ENCODE measurements at places on chromosomes 1 and 21.

DNA sequence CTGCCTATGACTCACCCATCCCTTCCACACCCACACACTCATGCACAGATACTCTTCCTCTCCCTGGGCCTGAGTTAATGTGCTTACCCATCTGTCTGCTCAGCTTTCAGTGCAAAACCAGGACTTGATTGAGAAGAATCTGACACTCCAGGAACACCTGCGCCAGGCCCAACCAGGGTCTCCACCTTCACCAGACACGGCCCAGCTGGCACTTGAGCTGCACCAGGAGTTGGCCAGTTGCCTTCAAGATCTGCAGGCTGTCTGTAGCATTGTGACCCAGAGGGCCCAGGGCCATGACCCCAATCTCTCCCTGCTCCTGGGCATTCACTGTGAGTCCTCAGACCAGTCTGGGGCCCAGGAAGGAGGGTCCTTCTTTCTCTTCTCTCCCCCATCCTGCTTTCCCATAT, 3.5 kb upstream of the SH3BGRL3 start:
- DNase-seq = no peak

DNA sequence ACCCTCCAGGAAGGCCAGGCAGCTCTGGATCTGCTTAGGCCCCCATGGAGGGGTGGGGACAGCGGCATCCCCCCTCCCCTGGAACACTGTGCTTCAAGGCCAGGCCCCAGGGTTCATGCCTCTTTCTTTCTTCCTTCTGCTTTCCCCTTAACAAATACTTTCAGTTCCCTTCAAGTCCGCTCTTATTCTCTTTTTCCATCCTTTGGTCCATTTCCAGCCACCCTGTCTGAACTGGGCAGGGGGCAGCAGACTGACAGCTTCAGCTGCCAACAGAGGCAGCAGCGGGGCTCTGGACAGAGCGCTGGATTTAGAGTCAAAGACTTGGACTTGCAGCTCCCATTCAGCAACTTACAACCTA, 1.1 kb upstream of the CD244 start:
- DNase-seq = no peak

DNA sequence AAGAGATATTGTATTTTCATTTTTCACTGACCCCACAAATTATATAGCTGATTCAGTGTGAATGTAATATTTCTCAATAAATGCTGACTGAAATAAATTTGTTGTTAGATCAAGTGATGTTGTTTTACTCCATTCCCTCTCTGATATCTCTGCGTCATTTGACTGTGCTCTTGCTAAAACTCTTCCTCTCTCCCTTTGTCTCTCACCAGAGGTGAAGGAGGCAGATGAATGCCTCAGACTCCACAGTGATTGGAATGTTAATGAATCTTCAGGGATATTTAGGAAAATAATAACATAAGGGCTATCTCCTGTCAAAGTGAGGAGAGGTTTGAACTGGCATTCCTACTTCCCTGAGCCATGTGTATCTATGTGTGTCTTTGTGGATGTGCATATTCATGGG, 3.7 kb downstream of the CD1E start:
- DNase-seq = no peak

DNA sequence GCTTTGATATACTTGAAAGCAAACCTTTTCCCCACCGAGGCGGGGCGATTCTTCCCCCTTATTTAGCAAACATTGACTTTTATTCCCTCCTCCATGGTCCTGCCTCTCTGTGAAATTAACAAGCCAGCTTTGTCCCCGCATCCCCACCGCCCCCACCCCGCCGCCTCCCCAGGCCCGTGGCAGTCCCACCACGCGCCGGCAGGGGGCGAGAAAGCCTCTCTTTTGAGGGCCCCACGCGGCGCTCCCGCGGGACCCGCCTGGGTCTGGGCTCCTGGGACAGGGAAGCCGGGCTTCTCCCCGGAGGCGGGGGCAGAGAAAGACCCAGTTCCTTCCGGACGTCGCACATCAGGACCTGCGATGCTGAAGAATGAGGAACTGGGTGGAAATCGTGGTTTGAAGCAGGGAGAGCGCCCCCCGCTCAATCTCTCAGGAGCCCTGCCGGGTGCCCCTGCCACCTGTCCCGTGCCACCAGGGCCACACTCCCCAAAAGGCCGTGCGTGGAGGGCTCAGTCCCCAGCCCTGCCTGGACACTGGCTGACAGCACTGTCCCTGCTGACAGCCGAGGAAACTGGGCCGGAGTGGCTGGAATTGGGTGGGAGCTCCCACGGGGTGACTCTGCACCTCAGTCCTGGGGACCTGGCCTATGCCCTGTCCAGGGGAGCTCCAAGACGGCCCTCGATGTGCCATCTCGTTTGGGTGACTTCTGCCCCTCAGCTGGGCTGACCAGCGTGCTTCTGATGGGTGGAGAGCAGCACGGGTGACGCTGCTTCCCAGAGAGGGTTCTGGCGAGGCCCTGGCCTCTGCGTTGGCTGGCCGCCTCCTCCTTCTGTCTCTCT, 8.6 kb upstream of the ACTRT2 start:
- DNase-seq = peak; percentile 66

DNA sequence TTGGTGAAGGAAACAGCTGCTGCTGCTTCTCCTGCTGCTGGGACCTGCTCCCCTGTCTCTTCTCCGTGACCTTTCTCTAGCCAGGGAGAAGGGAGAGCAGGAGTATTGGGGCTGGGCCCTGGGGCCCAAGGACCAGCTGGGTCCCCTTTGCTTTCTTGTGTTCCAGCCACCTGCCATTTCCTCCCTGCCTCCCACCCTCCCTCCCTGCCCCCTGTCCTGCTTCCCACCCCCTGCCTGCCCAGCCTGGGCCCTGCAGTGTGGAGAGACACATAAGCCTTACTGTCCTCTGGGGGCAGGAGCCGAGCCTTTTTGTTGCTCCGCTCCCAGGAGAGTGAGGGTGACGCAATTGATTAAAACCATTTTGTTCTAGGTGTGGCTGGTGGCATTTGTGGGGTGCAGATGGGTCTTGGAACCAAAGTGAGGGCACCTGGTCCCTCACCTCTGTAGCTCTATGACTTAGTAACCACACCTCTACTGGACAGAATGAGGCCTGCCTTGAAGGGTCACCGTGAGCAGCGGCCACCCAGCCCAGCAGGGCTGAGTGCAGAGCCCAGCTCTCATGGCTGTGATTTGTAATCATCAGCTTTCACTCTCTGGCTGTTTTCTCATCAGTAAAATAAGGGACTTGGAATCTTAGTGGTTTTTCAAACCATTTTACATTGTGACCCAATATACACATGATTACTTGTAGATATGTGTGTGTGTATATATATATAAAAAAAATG, 13.9 kb upstream of the TMEM222 start:
- DNase-seq = no peak

DNA sequence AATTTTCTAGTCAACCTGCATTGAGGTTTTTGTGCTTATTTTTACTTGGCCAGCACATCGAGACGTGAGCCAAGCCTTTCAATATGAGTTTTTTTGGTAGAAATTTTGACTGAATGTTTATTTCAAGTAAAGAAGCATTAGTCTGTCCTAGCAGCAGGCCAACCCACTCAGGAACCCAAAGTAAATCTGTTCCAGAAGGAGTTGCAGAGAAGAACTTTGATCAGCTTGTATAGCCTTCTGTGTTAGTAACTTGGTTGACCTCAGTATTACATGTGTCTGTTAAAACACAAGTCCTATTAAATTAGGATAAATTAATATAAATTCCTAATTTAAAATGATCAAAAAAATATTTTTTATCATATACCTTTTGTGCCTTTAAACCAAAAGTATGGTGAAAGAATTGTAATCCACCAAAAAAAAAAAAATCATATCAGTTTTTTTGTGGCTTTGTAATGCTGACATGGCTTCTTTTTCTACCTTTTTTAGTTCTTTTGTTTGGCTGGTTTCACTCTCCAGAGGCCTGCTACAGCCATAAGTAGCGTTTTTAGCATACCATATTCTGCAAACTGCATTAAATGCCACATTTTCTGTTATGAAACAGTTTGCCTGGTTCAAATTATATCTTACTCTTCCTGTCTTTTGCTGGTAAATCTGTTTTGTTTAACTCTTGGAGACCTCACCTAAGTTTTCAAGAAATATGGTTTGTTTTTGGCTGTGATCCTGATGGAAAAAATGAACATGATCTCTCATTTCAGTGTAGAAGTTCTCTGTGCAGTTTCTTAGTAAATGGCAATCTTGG, 39.5 kb downstream of the ATF6 start:
- DNase-seq = no peak

- DNase-seq = no peak
These were observed 555.3 kb downstream of the NUF2 start for GRCh38 chr1:163877016-163877415.

GRCh38 chr1:71049951-71050598, 2.5 kb upstream of the PTGER3 start:
- no peak for DNase-seq

GRCh38 chr1:247548092-247548491, 842 bp upstream of the GCSAML start:
- no peak for DNase-seq
